Heart left ventricle (tissue), 16 donors: ENCODE measurements at places on chromosomes 1 and 21. TPM values are rescaled to one million over a fixed set of nuclear protein-coding genes. Genes with fewer than 3 reads are reported as not detected.

DNA sequence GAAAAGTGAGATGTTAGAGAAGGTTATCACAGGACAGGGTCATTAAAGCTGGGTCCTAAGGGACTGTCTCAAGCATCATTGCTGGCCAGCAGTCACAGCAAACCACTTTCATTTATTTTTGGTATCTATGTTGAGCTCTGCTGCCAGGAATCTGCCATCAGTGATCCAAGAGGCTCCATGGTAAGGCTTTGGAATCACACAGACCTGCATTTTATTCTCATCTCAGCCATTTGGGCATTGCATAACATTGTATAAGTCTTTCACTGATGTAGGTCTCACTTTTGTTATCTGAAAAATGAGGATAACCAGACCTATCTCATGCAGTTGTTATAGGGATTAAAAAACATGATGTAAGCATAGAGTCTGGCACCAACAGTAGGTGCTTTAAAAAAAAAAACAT is 77.5 kb downstream of the OMA1 start:
- no peak overlapping the region for H3K27ac ChIP-seq
- no peak for DNase-seq
- H3K4me3 ChIP-seq: no peak overlapping the region

- H3K27me3 ChIP-seq: no peaks in the 10 kb centered on the region
- H3K4me1 ChIP-seq: peaks cover 33% of the 10 kb centered on the region
These were observed 226.6 kb upstream of the TMEM51 start for GRCh38 chr1:14926818-14927575.

DNA sequence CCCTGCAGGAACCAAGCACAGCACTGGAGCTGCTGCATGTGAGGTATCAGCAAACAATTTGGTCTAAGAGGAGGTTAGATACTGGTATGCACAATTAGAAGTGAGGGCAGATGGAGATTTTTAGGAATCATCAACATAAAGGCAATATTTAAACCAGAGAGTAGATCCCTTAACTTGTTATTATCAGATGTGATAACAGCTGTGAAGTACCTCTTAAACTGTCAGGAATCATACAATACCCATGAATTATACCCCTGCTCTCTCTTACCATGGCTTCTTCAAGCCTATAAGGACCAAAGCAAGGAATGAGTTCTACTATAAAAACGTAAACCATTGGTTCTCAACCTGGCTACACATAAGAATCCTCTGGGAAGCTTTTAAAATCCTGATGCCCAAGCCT is 3.9 kb downstream of the BCAR3 start:
- no peak for DNase-seq
- H3K27me3 ChIP-seq: no peaks in the 10 kb centered on the region
- H3K4me1 ChIP-seq: peaks cover 66% of the 10 kb centered on the region
- no peak overlapping the region for H3K4me3 ChIP-seq

- no peak overlapping the region for H3K4me3 ChIP-seq
- no peak overlapping the region for H3K27ac ChIP-seq
- no peaks in the 10 kb centered on the region for H3K27me3 ChIP-seq
- no peak for DNase-seq
- H3K4me1 ChIP-seq: peaks cover 6% of the 10 kb centered on the region
These were observed 27.9 kb downstream of the CASZ1 start for GRCh38 chr1:10768552-10768951.

DNA sequence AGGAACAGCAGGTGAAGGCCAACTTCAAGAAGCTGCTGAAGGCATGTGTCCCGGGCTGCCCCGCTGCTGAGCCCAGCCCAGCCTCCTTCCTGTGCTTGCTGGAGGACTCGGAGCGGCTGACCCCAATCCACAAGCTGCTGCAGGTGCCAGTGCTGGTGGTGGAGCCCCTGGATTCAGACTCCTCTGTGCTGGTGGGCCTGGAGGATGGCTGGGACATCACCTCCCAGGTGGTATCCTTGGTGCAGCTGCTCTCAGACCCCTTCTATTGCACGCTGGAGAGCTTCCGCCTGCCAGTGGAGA is 20.1 kb upstream of the NPPB start:
- no peak overlapping the region for H3K27ac ChIP-seq
- H3K4me3 ChIP-seq: no peak overlapping the region
- H3K27me3 ChIP-seq: no peaks in the 10 kb centered on the region
- no peaks in the 10 kb centered on the region for H3K36me3 ChIP-seq

DNA sequence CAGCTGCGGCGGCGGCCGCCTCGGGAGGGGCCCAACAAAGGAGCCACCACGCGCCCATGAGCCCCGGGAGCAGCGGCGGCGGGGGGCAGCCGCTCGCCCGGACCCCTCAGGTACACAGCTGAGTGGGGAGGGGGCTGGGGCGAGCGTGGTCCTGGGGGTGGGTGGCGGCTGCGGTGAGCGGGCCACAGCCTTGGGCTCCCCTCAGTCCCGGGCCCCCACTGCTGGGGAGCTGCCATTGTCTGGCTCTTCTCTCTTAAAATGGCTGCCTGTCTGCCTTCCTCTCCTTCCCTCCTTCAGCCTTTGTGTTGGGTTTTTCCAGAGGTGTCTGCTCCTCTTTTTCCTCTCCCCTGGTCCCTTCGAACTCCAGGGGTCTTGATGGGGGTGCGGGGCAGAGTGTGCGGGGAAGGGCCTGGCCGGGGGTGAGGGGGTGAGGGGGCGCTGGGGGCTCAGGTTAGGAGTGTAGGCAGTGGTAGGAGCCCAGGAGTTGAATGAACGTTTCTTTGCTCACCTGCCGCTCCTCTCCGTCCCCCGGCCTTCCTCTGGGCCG is 1.7 kb downstream of the ARID1A start:
- H3K27me3 ChIP-seq: peaks cover 4% of the 10 kb centered on the region
- H3K4me3 ChIP-seq: peak overlapping the region; percentile 95
- H3K4me1 ChIP-seq: peaks cover 66% of the 10 kb centered on the region

The ZNF593OS gene
- not detected for total RNA-seq

The AGO4 gene
- 24.8 TPM for total RNA-seq

The SLC1A7 gene
- total RNA-seq: not detected

The ENAH gene
- 83.8 TPM for total RNA-seq

The OPTC gene
- not detected for total RNA-seq

The RNASEL gene
- 3.0 TPM for total RNA-seq

The SLFNL1 gene
- 0.09 TPM for total RNA-seq

The SOX13 gene
- total RNA-seq: 13.0 TPM

The MFAP2 gene
- 3.7 TPM for total RNA-seq
